ENCODE measurements at places on chromosomes 16 and 17. TPM values are rescaled to one million over a fixed set of nuclear protein-coding genes. Genes with fewer than 3 reads are reported as not detected.

The BCL7C gene
- 38.3 TPM for total RNA-seq

The ITGAD gene
- total RNA-seq = not detected

The MMP15 gene
- total RNA-seq = 1.2 TPM

The ARL2BP gene
- total RNA-seq = 40.5 TPM

The ASPA gene
- total RNA-seq = 3.3 TPM

The FAM83G gene
- 4.6 TPM for total RNA-seq

The OR1E1 gene
- not detected for total RNA-seq

The KRTAP4-4 gene
- not detected for total RNA-seq

The C1QTNF8 gene
- not detected for total RNA-seq

The TBC1D28 gene
- not detected for total RNA-seq

The XYLT2 gene
- 45.2 TPM for total RNA-seq

The ITGB3 gene
- total RNA-seq = 4.7 TPM
